ENCODE measurements at places on chromosomes 12 and 14.

DNA sequence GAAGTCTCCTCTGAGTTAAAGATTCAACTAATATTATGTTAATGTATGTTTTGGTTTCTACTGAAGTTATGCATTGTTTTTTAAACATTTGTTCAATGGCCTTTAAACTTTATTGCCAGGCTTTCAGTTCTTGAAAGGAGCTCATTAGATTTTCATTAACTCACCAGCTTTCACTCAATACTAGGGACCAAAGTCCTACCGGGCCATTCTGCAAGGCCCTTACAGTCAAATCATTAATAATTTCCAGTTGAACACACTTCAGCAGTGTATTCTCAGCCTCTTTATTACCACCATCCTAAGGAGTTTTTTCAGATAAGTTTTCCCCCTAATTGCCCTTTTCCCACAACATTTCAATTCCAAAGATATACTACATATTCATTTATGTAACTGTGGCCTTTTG, 409.2 kb downstream of the DIO2 start:
- DNase-seq: no peak

- no peak for DNase-seq
These were observed 151.4 kb downstream of the TMTC2 start for GRCh38 chr12:82838131-82838551.

- no peak for DNase-seq
These were observed 11.8 kb upstream of the PLEKHG3 start for GRCh38 chr14:64692189-64692985.

DNA sequence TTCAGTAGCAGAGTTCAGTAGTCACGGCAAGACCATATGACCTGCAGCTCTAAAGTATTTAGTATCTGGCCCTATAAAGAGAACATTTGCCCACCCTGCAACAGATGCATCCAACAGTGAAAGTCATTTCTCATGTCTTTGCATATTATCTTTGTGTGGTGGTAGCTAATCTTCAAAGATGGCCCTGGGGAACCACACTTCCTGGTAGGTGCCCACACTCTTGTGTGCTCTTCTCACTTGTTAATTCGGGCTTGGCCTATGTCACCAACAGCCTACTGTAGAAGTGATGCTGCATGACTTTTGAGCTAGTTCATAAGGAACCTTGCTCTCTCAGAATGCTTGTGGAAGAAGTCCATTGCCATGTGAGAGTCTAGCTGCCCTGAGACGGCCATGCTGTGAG, 85.6 kb downstream of the MAP1LC3B2 start:
- DNase-seq: no peak

DNA sequence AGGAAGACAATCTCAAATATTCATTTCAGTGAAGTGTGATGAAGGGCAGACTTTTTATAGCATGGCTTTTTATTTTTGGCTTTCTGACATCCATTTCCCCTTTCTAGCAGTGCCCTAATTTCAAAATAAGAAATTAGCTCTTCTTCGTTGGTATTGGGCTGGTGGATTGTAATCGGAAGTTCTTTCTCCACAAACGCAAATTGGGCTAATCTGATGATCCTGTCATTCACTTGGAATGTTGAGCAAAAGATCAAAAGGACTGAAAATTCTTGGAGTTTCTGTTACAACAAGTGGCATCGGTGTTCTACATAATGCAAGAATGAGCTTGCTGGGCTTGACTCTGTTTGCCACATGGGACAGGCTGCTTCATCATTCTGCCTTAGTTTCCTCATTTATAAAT, 1182.8 kb downstream of the FLRT2 start:
- DNase-seq: peak; percentile 44

Data from foreskin keratinocyte (primary cell).